ENCODE measurements at places on chromosomes 16 and 17.

DNA sequence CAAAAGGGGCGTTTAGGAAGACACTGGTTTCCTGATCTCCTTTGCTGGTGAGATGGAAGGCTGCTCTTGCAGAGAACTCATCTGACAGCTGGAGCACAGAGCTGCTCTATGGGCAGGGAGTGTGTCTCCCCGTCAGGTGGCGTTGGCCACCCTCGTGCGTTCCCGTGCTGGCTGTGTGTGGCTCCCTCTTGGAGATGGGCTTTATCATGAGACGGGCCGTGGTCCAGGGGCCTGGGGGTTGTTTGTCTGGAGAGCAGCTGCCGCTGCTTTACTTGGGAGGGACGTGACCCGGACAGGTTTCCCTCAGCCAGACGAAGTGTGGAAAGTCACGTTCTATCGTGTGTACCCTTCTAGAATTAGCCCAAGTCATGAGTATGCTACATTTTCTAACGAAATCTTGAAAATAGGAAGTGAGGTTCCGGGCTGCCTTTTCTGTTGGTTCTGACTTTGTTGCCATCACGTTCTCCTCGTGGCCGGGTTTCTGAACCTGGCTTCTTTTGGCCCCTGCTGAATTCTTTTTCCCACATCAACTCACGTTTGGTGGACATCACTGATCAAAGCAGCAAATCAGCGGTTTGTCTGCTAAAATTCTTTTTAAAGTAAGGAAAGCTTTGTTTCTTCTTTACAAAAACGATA, 105.6 kb upstream of the CHMP6 start:
- DNase-seq: no peak

DNA sequence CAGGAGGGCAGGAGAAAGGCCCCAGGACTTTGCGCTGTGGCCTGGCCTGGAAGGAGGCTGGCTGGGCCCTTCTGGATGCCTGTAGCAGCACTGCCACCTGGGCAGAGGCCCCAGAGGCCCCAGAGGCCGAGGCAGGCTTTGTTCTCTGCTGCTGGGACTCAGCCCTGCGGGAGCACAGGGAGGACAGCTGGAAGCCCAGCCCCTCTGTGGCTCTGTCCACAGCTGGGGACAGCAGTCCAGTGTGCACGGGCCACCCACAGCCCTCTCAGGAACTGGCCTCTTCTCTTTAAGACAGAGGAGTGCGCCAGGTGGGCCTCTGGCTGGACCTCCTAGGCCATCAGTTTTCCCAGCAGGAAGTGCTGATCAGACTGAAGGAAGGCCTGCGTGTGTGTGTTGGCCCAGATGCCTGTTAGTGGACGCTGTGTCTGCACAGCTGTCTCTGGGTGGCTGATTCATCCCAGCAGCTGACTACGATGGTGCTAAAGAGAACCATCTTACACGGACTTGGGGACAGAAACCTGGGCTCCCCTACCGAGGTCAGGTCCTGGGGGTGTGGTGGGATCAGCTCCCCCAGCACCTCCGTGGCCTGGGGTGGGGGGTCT, 26.9 kb upstream of the ZNF750 start:
- DNase-seq: no peak

GRCh38 chr16:64579712-64580111, 542.2 kb downstream of the CDH11 start:
- DNase-seq: no peak

GRCh38 chr16:22346483-22346882, 27.9 kb downstream of the CDR2 start:
- no peak for DNase-seq

- no peak for DNase-seq
Observed at GRCh38 chr16:59169168-59169567, 435.1 kb upstream of the GOT2 start.

DNA sequence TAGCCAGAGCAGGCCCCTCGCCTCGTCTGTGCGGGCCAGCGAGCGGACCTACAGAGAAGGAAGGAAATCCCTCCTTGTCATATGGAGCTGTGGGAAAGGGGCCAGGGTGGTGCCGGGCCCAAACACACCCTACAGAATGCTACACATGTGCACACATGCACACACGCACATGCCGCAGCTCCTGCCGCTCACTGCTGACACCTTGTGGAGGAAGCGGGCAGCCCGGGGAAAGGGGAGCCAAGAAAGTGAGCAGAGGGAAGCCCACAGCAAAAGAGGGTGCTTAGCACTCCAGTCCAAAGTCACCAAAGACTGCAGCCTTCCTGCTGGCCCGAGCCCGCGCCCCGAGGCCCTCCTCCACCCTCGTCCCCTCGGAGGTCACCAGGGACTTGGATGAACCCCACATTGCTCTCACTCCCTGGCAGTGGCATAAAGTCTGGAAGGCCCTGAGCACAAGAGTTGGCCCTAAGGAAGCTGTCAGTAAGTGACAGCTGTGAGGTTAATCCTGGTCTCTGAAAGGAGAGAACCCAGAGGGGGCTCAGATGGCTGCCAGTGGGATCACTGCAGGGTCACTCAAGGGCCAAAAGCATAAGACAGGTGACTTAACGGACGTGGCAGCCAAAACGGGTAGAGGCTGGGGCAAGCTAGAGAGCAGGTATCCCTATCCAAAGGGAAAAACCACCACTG, 68.2 kb downstream of the MYO18A start:
- peak; percentile 56 for DNase-seq

GRCh38 chr17:4823373-4824089, 9.6 kb upstream of the MINK1 start:
- DNase-seq: no peak

GRCh38 chr16:57724531-57724930, 11.0 kb upstream of the KATNB1 start:
- no peak for DNase-seq

DNA sequence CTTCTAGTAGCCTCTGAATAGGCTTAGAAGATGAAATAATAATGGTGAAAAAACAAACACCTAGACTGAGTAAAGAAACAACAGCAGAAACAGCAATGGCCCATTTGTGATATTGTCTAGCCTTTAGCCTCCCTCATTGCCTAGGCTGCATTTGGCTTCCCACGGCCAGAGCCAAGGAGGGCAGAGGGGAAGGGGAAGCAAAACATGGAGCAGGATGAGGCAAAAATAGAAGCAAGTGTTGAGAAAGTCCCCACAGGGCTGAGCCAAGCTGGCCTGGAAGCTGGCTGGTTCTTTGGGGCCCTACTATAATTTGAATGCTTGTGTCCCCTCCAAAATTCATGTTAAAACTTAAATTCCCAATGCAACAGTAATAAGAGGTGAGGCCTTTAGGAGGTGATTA, 60.2 kb upstream of the KSR1 start:
- no peak for DNase-seq

- DNase-seq: no peak
Observed at GRCh38 chr16:50448981-50449380, 80.2 kb upstream of the BRD7 start.

DNA sequence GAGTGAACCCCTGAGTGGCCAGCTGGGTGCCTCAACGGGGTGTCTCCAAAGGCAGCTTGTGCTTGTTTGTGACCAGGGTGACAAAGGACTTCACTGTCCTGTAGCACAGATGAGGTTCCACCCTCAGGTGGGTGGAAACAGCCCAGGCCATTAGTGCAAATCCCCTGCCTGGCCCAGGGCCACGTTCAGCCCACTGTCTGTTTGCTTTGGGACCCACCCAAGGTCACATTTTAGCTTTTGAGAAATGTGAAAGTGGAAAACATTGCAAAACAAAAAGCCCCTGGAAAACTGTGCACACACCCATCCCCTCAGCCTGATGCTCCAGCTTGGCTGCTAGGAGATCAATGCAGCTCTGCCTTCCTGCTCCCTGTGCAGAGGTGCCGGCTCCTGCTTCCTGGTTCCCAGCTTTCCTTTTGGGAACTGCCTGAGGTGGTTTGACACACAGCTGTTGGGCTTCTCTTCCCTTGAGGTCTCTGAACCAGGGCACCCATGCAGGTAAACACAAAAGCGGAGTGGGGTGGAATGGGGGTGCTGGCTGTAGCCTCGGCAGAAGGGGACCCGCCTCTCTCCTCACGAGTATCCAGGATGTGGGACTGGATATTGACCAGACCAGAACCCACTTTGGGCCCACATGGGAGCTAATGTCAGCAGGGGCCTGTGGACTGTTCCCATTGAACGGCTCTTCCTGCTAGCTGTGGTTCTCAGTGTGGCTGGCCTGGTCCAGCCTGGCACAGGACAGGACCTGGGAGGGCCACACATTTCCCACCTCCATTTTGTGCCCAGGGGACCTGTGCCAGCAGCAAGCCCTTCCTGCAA, 7.9 kb upstream of the SPHK1 start:
- no peak for DNase-seq

GRCh38 chr17:19867329-19868078, at the start of gene ULK2:
Gene ULK2, minus strand, starts transcription at chr17:19867936. Its CDS starts 519 bp downstream, at chr17:19867417.
- DNase-seq: peak; percentile 70

DNA sequence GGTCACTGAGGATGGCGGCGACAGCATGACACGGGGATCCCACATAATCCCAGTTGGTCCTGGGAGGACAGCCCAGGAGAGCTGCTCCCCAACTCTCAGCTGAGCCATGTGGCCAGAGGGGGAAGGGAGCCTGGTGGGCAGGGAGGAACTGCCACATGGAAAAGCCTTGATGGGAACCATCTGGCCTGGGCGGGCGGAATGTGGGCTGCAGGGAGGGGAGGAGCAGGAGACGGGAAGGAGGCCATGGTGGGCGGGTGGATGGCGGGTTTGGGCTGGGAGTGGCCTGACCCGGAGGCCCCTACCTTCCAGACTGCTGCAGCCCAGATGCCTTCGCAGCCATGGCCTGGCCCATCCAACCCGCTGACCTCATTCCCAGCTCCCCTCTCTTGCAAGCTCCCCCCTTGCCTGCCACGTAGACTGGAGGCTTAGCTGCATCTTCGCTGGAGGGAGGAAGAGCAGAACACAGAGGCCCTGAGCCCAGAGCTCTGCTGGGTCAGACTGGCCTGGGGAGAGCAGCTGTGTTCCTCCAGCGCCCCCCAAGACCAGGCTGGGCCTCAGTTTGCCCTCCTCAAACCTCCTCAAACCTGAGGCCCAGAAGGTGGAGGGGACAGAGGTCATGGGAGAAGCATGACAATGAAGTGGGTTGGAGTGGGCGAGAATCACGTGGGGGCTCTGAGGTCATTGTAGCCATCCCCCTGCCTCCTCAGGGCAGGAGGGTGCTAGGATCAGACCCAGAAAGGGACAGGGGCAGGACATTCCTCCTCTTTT, 8.2 kb upstream of the COL1A1 start:
- no peak for DNase-seq

Data from amygdala (tissue), 56 donors.